ENCODE measurements at places on chromosomes 12 and 14.

DNA sequence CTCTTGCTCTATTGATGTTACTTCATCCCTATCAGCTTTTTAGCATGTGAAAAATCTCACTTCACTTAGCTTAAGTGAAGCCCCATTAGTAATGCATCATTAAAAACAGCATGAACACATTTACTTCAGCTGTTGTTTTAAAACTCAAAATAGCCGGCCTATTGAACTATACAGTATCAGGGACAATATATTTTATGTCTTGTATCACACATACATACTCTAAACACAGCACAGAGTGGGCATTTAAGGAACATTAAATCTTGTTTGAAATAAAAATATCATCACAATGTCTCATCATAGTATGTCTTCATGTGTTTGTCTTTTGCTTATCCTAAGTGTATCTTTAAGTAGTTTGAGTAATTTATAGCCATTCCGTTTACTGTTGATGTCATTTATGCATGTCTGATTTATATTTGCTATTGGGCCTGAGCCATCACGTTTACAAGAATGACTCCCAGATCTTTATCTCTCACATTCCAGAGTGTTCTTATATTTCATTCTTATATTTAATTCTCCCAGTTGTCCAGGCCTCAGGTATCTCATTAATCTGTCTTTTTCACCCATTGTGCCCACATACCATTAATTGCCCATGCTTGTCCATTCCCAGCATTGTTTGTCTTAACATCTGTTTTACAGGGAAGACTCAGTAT, 57.5 kb downstream of the ARHGAP5 start:
- DNase-seq = no peak

DNA sequence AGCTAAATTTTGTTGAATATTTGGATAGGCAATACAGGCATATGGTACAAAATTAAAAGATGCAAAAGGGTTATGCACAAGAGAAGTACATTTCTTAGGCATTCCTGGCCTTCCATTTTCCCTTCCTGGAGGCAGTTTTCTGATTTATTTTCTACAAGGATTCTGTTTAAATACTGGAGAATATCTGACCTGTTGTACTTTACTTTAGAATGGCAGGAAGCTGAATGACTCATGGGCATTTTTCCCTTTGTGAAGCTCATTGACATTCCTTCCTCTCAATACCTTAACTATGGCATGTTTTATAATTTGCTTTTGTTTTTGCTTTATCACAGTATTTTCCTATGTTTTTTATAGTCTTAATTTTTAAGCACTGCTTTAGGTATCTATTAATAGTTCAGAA, 62.7 kb downstream of the RCOR1 start:
- no peak for DNase-seq

DNA sequence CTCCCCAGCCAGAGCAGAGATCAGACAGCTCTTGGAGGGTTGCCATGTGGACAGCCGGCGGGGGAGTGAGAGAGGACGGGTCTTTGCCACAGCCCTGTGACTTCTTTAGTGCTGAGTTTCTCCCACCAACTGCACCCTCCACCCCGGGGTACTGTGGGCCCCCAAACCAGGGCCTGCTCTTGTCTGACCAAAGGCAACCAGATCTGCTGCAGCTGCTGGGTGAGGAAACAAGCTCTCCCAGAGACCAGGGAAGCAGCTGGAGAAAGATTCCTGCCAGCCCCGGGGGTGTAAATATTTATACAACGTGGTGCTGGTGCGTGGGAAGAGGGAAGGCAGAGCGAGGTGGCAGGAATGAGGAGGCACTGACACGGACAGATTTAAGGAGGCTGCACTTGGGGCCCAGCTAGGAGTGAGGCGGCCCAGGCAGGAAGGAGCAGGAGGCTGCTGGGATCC, 14.3 kb upstream of the ZFP36L1 start:
- no peak for DNase-seq

DNA sequence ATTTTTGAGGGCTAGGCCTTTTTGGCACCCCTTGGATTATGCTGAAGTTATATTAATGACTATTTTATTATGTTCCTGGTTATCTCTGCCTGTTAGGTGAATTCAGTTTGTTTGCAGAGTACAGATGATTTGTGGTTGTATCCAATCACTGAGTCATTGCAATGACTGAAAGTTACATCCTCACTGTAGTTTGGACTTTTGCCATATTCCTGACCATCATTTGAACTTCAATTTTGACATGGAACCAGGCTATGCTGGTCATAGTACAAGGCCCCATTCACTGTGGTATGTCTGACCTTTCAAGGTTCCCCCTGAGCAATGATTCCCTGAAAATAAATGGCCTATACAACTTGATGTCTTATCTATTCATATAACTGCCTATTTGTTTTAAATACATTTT, 621.0 kb downstream of the CCER1 start:
- DNase-seq = no peak

DNA sequence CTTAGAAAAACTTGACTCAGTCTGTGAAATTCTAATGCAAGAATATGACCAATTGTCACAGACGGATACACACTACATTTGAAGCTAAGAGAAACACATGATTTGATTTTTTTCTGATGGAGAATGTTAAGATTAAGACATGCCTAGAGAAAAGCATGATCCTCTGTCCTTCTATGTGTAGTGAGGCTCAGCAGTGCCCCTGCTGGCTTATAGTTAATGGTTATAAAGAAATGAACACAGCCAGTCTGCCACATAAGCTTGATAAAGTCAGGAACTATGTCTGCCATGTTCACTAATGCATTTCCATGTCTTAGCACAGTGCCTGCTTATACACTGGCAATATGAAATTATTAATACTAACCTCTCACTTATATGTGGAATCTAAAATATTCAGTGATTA, 168.1 kb upstream of the DAAM1 start:
- no peak for DNase-seq

DNA sequence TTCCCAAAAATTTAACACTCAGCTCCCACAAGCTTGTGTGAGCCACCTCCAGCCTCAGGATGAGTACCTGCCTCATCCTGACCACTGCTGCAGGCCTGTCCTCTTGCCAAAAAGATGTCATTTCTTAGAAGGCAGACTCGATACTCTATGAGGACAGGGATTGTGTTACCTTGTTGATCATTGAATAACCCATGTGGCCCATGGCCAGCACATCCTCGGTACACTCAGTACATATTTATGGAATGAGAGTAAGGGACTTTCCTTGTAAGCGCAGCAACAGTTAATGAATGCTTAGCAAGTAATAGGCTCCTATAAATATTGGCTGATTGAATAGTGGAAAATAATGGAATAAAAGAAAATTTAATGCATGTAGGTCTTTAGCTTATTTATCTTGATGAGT, 15.3 kb upstream of the DGLUCY start:
- DNase-seq = no peak

GRCh38 chr14:40870252-40870651, 736.4 kb upstream of the LRFN5 start:
- no peak for DNase-seq

DNA sequence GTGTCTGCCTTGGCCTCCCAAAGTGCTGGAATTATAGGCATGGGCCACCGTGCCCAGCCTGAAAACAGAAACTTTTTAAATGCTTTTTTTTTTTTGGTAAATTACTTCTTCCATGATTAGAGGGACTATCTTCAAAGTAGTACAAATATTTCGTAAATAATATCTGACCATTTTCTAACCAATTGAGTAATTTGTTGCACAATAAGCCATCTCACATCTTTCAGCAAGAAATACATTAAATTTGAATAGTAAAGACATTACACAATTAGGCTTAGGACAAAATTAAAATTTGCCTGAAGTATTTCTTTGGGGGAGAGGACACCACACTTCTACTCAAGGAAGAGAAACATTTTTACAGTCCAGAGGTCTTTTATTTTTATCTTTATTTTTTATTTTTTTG, 84.7 kb upstream of the STRN3 start:
- DNase-seq = no peak

- no peak for DNase-seq
Observed at GRCh38 chr12:113500306-113500675, 28.6 kb upstream of the LHX5 start.

DNA sequence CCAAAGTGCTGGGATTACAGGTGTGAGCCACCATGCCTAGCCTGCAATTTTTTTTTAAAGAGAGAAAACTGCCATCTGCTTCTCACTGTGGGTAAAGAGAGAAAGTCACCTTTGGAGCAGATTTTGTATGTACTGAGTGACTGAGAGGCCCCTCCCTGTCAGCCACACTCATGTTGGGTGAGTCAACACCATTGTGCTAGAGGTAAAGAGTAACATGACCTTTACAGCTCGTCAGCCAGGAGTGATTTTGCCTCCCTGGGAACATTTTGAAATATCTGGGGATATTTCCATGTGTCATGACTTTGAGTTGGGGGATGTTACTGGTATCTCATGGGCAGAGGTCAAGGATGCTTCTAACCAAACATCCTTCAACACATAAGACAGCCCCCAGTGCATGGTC, 115.2 kb downstream of the KSR2 start:
- DNase-seq = no peak

GRCh38 chr12:66516133-66516532, 162.7 kb downstream of the GRIP1 start:
- no peak for DNase-seq

DNA sequence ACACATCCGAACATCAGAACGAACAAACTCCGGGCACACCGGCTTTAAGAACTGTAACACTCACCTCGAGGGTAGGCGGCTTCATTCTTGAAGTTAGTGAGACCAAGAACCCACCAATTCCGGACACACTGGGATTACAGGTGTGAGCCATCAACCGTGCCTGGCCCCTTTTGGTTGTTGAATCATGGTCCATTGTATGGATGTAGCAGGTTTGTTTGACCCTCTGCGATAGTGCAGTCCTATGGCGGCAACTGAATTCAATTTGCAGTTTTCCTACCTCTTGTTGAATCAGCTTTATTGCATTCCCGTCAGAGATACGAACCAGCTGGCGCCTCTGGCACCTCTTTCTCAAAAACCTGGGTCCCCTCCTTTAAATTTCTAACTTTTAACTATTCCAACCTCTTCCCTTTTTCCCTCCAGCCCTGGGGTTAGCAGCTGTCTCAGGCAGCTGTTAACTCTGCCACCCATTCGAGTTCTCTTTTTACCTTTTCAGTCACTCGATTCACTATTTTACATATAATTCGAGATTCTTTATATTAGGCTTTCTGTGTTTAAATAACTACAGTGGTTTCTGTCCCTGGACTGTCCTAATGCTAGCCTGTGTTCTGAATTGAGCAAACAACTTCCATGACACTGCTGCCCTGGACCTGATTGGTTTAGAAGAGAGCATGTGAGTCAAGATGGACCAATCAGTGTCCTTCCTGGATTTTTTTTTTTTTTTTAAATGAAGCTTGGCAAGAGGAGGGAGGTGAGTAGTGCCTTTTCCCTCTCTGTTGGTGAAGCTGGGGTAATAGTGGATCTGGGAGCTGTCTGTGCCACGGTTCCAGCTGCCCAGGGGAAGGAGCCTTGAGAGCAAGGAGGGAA, 261.5 kb downstream of the PCNX1 start:
- DNase-seq = no peak

- DNase-seq = no peak
Observed at GRCh38 chr14:53494587-53494986, 341.5 kb upstream of the DDHD1 start.

DNA sequence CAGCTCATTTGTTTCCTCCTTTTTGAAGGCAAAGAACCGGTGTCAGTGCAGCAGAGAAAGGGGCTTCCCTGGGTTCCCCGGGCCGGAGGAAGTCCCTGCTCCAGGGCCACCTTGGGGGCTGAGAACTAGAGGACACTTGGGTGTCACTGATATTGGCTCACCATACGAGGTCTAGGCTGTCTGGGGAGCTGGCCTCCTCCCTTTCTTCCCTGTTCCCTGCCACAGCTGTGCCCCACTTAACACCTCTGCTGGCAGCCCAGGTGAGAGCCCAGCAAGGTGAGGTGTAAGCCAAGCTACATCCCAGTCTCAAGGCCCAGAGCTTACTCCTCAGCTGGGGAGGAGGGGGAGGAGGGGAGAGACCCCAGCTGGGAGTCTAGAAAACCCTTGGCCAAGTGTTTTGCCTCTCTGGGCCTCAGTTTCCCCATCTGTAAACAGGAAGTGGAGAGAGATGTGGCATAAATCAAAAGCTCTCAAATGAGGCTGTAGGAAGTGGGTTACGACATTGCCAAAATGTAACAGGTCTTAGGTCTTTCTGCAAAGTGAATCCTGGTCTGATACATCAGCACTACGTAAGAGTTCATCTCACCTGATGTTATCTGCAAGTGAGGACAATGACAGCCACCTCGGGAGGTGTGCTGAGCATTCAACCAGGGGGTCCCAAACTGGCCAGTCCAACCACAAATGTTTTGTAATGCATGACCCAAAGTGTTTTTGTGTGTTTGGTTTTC, 25.5 kb downstream of the RASAL1 start:
- DNase-seq = no peak

DNA sequence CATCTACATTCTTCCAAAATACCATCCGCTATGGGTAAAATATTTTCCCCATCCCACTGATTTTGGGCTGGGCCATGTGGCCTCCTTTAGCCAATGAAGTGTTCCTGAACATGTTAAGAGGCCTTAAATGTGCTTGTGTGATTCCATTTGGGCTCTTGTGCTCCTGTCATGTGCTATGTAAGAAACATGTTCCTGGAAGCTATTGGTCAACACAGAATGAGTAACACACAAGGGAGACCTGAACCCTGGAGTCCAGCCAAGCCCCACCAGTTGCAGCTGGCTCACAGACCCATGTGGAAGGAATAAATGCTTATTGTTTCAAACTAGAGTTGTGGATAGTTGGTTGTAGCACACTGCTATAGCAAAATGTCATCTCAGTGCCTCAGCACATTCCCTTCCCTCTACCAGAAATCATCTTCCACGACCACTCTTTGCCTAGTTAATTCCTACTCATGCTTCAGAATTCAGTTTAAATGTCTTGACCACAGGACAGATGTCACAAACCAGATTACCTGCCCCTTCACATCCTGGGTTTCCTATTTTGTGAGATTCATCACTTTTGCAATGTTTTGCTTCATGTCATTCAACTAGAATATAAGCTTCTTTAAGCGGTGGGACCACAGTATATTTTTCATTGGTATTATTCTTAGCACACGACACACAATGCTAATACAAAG, 217.3 kb upstream of the EEA1 start:
- no peak for DNase-seq

GRCh38 chr12:92041742-92042141, 103.9 kb downstream of the BTG1 start:
- no peak for DNase-seq

DNA sequence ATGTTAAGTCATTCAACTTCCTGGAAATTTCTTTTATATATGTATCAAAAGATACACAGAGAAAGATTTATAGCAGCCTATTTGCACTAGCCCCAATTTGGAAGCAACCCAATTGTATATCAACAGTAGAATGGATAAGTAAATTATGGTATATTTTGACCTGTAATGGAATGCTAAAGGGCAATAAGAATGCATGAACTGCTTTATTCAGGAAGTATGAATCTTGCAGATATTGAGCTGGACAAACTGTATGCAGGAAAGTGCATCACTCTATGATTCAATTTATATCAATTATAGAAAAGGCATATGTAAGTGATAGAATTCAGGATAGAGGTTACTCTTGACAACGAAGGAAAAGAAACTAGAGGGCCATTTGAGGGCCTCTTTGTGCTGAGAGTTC, 913.1 kb upstream of the FBXO33 start:
- no peak for DNase-seq

- no peak for DNase-seq
Observed at GRCh38 chr12:4451694-4452093, 6.1 kb upstream of the FGF6 start.

All from G401 (cell line).